Left forelimb (tissue), 1 donor: ENCODE measurements at places on chromosomes 6 and 20.

GRCh38 chr20:34472246-34472925 lies 43.8 kb upstream of the DYNLRB1 start:
- no peak for DNase-seq

DNA sequence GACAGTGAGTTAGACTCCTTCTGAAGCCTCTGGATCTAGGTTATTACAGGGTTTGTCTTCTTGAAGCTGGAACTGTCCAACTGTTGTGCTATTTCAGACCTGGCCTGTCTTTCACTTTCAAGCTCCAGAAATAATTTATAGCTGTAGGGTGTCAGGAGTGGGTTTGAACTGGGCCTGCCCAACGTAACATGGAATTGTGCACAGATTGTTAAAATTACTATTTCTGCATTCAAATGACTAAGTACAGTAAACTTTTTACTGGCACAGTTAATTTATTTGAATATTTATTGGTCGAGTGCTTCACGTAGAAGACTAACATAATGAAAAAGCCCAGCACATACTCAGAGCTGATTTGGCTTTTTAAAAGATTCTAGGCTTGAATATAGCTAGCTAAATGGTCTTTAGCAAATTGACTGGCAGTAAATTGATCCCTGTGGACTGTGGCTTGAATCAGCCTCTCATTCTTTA lies 74.3 kb downstream of the ARID1B start:
- DNase-seq, result no peak

DNA sequence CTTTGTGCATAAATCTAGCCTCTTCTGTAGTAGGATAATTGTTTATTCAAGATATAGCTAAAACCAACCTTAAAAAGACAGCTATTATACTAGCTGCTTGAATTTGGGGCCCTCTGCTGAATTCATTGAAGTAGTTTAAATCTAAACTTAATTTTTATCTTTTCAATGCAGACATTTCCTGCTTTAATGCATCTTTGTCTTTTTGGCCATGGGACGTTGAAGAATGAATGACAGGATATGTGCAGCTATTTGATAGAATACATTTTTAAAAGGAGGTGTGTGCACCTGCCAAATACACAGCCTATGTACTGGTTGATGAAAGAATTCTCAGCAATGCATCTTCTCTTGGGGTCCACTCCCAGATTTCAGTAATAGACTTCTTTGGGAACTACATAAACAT lies 524.9 kb downstream of the PHF3 start:
- DNase-seq, result no peak

DNA sequence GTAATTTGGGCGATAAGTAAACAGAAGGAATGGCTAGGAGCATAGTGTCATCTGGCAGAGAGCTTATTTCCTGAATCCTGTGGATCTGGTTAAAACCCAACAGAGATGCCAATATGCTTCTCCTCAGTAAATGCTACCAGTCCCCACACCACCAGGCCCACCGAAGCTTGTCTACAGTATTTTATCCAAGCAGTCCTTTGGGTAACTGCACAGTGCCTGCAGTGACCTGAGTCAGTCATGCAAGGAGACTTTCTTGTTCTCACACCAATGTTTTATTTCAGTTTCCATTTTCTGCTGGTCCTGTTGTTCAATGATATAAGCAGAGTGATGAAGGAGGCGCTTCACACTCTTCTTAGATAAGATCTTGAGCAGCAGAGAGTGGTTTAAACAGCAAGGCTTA lies 326.3 kb downstream of the RIMS1 start:
- DNase-seq, result no peak

DNA sequence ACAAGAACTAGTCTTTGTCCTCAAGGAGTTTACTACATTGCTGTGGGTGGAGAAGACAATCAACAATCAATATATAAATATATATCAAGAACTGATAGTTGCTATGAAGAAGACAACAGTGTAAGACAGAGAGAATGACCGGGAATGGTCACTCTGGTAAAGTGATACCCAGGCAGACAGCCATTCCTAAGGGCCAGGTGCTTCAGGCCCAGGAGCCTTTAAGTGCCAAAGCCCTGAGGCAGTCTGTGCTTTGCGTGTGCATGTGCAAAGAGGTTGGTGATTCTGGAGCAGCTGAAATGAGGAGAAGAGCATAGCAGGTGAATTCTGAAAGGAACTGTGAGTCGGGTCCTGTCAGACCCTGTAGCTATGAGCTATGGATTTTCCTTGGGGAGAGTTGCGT lies 154.2 kb downstream of the DOK5 start:
- no peak for DNase-seq

GRCh38 chr6:24957199-24957598 lies 21.4 kb upstream of the RIPOR2 start:
- no peak for DNase-seq

DNA sequence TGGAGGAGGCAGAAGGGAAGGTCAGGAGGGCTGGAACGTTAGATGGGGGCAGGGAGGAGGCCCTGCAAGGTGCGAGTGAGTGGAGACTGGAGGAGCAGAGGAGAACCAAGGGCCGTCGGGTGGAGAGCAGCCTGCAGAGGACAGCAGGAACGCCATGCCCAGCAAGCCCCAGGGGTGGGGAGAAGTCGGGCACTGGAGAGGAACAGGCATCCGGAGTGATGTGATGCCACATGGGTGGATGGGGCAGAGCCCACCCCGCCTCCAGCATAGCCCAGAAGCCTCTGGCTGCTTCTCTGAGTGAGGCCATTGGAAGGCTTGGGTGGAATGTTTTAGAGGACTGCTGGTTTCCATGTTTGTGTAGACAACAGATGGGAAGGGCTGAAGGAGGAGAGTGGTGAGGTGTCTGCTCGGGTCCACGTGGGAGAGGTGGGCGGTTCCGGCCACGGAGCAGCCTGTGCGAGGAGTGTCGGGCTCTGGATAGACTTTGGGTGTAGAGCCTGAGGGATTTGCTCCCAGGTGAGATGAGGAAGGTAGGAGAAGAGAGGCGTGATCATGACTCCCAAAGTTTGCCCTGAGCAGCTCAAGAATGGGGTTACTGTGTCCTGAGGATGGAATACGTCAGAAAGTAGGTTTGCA lies 221.4 kb downstream of the SMOC2 start:
- DNase-seq, result no peak

DNA sequence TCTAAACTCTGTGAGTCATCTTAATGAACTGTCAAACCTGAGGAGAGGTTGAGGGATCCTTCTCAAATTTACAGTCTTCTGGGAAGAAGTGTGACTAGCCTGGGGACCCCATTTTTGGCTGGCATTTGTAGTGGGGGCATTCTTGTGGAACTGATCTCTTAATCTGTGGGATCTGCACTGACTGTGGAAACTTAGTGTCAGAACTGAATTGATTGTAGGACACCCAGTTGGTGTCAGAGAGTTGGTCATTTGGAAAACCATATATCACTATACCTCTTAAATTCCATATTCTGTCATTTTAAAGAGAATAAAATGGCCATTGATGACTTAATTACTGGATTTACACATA lies 48.3 kb downstream of the LAMA4 start:
- DNase-seq, result no peak

GRCh38 chr6:138285800-138286199 lies 67.5 kb upstream of the PBOV1 start:
- no peak for DNase-seq

DNA sequence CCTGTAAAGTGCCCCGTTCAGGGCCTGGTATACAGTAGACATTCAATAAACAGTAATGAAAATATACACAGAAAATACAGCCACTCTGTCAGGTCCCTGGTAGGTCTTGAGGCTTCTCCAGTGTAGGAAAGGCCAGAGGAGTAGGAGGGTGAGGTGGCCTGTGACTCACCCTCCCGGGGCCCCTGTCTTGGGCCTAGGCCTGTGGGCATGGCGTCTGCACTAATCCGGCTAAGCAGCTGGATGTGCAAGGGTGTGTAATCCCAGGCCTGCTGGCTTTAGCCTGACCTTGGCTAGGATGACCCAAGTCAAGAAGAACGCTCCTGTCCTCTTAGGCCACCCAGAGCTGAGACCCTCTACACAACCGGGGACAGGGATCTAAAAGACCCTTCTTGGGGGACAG lies 84.9 kb downstream of the KCNB1 start:
- no peak for DNase-seq

DNA sequence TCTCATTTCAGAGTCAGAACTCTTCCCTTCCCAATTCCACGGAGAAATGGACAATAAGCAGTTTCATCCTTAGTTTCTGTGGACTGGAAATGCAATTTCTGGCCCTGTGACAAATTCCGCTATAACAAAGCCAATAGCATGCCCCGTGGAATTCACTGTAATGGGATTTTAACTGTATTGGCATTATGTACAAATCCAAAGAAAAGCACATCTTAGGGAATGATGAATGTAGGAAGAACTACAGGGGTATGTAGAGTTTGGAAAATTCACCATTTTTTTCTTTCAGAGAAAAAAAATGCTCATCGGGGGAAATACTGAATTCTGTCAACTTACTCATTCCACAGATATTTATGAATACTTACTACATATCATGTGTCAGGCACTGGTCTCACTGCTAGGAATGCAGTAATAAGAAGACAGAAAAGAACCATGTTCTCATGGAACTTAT lies 43.5 kb downstream of the KIF6 start:
- DNase-seq, result no peak

GRCh38 chr6:18465410-18466154 lies 78.4 kb downstream of the RNF144B start:
- DNase-seq, result no peak

DNA sequence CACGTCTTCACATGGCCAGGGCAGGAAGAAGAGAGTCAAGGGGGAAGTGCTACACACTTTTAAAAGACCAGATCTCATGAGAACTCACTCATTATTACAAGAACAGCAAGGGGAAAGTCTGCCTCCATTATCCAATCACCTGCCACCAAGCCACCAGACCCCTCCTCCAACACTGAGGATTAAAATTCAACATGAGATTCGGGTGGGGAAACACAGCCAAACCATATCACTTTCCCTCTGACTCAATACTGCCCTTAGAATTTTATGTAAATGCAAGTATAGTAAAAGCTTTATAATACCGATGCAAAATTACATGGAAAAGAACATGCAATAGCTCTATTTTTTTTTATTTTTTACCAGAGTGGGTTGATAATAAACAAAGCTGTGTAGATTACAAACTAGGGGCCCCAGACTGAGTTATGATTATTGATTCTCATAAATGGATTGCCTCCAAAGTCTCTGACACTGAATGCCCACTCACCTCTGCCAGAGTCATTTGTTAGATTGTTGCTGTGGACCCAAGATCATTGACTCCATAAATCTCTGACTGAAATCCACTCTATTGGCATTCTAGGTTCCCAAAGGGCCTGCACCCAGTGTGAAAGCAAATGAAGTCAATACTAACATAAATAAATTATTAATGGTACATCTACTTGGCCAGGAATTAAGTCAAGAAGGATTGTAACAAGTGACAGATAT lies 184.8 kb upstream of the FUT9 start:
- no peak for DNase-seq

DNA sequence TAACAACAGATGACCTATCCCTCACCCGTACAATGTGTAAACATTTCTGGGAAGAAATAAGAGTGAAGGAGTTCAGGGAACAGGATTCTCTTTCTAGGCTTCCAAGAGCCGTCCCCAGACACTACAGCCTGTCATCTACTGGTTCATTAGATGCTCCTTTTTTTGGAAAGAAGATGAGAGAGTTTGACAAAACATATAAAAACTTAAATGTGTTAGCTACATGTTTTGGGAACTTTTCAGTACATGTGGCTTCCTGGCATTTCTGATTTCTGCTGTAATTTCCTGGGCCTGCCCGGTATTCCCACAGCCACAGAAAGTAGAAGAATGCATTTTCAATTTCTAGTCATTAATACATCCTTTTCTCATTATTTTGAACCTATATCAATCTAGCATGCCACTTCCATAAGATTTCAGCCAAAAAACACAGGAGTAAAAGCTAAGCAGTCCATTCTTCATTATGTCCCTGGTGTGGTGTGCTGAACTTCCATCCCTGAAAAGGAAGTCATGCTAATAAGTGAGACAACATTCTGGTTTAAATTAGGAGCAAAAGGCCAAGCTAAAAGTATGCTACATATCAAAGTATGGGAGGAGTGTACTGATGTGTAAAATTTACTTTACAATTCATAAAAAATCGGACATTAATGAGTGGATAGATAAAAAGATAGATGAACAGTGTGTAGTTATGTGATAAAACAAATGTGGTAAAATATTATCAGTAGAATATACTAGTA lies 198.2 kb downstream of the WDR27 start:
- DNase-seq, result no peak

GRCh38 chr6:130202782-130203181 lies 20.0 kb downstream of the SAMD3 start:
- DNase-seq, result no peak

DNA sequence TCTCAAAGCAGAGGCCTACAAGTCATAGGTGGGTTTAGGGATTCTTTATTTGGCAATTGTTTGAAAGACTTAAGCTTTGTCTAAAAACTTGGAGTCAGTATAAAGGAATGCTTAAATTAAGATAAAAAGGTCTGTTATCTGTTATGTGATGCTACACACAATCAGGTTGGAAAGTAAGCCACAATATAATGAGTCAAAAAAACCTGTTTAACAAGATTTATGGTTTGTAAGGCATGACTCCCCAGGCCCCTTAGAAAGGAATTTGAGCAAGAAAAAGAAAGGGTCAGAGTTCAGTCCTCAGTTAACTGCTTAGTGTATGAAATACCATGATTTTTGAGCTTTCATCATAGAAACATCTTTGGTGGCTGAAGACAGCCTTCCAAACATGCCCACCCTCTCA lies 66.8 kb upstream of the HMGN3 start:
- no peak for DNase-seq

GRCh38 chr6:150142097-150142669 lies 661 bp upstream of the PPP1R14C start:
- no peak for DNase-seq

- DNase-seq, result no peak
Measured at GRCh38 chr20:33032555-33032954, 1.1 kb downstream of the BPIFB6 start.

DNA sequence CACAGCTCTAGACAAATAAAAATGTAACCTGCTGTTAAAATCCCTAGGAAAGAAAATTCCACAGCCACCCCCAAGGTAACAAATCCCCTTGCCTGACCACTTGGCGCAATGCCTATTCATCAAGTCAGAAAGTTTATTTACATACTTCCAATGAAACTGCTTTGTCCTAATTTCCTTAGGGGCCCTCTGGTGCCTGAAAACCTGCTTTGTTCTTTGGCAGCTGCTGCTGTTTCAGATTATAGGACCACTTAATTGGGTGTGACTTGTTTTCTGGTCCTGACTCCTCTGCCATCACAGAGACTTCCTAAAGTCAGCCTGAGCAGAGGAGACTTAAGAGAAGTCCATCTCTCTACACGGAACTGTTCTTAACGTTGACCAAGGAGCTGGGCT lies 323.6 kb downstream of the UBE3D start:
- DNase-seq, result no peak

DNA sequence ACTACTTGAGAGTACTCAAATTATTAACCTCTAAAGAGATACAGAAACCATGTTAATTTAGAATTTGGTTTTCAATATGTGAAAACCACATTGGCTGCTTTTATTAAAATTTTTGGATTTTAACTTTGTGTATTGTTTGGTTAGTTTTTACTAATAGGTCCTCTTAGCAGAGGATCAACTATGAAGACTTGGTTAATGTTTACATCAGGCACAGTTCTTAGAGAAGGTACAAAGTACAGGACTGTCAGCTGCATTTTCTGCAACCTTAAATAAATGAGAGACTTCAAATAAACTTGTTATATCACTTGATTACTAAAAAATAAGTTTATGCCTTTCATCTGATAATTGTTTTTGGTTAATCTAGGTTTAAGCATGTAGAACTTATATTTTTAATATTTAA lies 89.1 kb downstream of the PHF3 start:
- no peak for DNase-seq

- no peak for DNase-seq
Measured at GRCh38 chr20:41654292-41654691, 36.1 kb upstream of the CHD6 start.
